Tongue (tissue), 3 donors: ENCODE measurements at places on chromosomes 16 and 17. TPM values are rescaled to one million over a fixed set of nuclear protein-coding genes. Genes with fewer than 3 reads are reported as not detected.

KLHL10 gene
- total RNA-seq: 0.41 TPM

TNFRSF13B gene
- not detected for total RNA-seq

PRAC1 gene
- not detected for total RNA-seq

CCR7 gene
- total RNA-seq: not detected

KRT16 gene
- total RNA-seq: 52.3 TPM

NPIPA8 gene
- total RNA-seq: 3.5 TPM

GAST gene
- not detected for total RNA-seq

ABCC12 gene
- total RNA-seq: not detected

HOXB6 gene
- total RNA-seq: not detected

C16orf96 gene
- total RNA-seq: 0.72 TPM

SLC6A2 gene
- 7.8 TPM for total RNA-seq

OR1A1 gene
- not detected for total RNA-seq

KRTAP4-6 gene
- total RNA-seq: not detected
